ENCODE measurements at places on chromosomes 13 and 19.

DNA sequence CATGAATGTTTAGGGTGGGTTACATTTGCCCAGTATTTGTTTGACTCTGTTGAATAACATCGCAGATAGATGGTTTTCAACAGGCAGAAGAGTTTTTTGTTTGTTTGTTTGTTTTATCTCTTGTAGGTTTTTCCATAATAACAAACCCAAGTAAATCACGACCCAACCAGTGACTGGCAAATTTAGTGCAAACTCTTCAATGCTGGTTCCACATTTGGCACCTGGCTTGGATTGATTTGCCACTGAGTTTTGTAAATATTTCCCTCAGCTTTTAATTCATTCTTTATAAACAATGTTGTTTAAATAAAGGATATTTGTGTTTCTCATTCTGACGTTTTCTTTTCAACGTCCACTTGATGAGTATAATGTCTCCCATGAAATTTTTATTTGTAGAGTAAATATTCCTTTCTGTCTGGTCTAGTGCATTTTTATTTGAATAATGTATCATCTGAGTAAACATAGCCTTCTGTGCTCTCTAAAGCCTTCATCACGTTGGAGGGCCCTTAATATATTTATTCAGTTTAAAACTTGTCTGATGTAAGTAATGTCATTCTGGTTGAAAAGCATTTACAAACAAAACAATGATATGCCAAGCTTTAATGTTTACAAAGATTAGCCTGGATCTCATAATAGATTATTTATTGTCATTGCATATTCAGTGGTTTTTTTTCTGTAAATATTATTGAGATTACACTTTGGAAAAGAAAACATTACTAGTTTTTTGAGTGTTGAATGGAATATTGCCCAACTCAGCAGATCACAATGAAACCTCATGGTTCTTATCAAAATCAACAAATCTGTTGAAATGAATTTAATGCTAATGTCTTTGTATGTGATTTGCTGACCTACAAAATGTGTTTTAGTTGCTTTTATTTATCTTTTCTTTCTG lies 90.4 kb upstream of the PEG3 start:
- no peak for DNase-seq

GRCh38 chr19:6070720-6071485 lies 39.4 kb downstream of the RFX2 start:
- DNase-seq = no peak

DNA sequence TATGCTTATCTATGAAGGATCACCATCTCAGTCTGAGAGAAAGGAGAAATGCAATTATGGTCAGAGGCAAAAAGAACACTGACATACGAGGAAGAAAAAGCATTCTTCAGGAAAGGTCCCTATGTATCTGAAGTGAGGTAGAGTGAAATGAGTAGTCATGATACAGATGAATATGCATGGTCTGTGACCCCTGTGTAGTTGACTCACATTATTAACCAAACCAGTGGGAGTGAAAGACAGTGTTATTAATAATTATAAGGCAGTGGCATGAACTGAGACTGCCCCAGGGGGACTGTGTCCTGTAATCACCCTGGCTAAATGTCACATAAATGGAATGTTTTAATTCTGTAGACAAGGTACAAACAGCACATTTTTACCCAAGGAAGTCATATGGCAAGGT lies 1320.2 kb upstream of the PCDH9 start:
- no peak for DNase-seq

GRCh38 chr13:99123101-99124045 lies 77.3 kb upstream of the UBAC2 start:
- no peak for DNase-seq

DNA sequence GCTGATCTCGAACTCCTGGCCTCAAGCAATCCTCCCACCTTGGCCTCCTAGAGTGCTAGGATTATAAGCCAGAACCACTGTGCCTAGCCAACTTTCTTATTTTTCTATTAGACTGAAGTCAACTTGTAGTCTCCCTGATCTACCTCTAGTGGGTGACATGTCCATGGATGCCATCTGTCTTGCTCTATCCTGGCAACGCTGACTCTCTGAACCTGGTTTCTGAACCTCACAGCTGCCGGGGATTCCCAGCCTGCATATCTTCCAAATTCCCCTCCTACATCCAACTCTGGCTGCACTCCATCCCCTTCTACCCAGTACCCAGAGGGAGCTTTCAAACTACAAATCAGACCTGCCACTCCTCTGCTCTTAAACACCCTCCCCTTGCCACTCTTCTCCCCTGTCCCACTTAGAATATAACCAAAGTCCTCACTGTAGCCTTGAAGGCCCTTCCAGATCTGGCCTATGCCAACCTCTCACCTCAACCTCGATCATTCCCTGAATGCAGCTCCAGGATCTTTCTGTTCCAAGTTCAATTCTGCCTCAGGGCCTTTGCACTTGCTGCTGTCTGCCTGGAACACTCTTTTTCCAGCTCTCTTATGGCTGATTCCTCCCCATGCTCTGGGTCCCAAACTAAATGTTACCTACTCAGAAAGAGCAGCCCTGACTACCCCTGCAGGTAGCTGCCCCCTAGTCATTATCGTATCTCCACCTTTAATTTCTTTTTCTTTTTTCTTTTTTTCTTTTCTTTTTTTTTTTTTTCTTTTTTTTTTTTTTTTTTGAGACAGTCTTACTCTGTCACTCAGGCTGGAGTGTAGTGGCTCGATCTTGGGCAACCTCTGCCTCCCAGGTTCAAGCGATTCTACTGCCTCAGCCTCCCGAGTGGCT lies 2.2 kb downstream of the CLIP3 start:
- no peak for DNase-seq

- DNase-seq = no peak
These were observed 162.1 kb upstream of the TMTC4 start for GRCh38 chr13:100836711-100837110.

DNA sequence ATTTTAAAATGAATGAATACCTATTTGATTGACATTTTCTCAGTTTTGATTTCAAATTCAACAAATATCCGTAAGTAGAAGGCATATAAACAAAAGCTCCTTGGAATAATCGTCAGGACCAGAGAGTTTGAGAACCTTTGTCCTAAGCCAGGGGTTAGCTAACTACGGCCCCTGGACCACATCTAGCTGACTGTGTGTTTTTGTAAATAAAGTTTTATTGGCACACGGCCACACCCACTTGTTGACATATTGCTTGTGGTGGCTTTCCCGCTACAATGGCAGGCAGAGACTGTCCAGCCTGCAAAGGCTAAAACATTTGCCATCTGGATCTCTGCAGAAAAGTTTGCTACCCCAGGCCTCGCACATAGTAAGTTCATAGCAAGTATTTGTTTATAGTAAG lies 83.4 kb downstream of the GNG7 start:
- DNase-seq = no peak

- no peak for DNase-seq
These were observed 12.3 kb downstream of the ATP8B3 start for GRCh38 chr19:1799695-1800342.

DNA sequence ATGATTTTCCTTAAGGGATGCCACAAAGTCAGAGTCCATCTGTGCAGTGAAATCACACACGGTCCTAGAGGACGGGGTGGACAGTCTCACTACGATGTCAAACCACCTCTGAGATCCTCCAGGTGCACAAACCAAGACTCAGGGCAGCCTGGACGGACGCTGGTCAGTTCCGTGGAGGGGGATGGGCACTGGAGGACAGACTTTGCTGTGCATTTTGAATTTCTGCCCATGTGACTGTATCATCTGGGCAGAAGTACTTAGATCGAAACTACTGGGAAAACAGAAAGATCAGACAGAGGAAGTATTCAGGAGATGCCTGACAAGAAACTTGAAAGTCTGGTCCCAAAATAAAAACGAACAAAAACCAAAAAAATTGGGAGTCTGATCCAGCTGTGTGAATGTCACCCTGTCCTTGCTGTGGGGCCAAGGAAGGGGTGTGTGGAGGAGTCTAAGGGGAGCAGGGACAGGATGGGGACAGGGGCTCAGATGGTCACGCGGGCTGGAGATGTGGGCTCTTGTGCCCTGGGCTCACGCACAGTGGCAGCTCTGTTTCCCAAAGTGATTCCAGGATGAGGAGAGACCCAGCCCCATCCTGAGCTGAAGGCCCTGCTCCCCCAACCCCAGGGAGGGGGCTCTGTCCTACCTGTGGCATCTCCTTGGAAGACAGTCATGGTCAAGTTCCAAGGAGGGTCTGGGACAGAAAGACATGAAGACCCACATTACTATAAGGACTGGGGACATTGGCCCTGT lies 1.5 kb downstream of the SIGLEC8 start:
- no peak for DNase-seq
